ENCODE measurements at places on chromosomes 5 and 9.

GRCh38 chr9:137556069-137556838 is 4.6 kb downstream of the MRPL41 start:
- DNase-seq = no peak

GRCh38 chr5:124663101-124663506 is 83.3 kb downstream of the ZNF608 start:
- no peak for DNase-seq

DNA sequence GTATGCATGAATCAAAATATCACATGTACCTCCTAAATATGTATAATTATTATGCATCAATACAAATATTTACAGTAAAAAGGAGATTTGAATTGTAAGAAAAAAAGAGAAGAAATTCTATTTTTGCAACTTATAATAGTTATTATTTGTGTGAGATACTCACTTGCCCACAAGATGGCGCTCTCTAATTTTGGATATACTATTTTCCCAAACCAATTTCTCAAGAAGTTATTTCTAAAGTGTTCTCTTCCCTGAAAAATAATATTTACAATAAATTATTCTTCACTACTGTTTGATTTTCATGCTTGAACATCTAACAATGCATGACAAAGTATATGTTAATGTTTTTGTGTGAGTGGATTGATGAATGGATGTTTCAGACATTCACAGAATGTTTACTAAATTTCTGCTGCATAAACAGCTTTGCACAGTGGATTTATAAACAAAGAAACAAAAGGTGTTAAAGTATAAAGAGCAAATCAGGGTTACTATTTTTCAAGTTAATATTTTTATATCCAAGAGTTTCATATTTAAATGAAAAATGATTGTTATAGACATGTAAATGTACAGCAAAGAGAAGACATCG is 503.4 kb downstream of the PDE4D start:
- no peak for DNase-seq

GRCh38 chr9:110202232-110202631 is 5.7 kb downstream of the C9orf152 start:
- no peak for DNase-seq

DNA sequence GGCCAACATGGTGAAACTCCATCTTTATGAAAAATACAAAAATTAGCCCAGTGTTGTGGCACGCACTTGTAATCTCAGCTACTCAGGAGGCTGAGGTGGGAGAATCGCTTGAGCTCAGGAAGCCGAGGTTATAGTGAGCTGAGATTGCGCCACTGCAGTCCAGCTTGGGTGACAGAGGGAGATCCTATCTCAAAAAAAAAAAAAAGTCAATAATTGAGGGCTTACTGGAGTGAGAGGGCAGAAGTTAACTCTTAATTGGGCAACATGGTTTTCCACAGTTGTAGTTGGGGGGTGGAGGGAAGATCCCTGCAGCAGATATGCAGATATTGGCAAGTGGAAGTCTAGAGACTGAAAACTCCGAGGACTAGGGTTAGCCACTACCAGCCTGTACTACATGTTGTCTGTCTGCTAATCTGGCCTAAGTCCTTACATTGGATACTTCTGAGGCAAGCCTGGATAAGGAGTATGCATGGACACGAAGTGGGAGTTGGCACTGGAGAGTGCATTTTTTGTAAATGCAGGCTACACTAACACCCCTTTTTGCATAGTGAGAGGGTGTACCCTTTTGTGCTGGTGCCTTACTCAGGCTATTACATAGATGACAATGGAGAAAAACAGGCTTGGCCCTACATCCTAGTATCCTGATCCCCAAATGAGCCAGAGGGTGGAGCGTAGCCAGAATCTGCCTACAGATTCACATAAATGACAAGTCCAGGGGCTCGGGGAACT is 89.0 kb upstream of the NIPBL start:
- DNase-seq = no peak

- DNase-seq = no peak
These were observed 32.3 kb upstream of the WDR38 start for GRCh38 chr9:124820698-124821623.

DNA sequence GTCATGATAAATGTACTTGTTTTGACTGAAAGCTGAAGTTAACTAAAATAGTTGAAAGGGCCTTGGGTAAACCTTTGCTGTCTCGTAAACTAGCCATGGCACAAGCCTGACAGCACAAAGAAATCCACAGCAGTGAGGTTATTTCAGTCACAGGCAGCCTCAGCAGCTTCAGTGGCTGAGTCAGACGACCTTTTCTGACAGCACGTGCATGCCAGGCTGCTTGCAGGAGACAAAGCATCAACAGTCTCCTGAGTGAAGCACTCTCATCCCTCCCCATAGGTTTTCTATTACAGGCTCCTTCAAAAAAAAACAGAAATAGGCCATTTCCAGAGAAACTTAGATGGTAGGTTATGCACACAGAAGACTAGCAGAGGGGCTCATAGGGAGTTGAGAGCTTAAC is 34.6 kb downstream of the OXCT1 start:
- DNase-seq = no peak

GRCh38 chr5:161165998-161166660 is 314.1 kb upstream of the ATP10B start:
- no peak for DNase-seq

DNA sequence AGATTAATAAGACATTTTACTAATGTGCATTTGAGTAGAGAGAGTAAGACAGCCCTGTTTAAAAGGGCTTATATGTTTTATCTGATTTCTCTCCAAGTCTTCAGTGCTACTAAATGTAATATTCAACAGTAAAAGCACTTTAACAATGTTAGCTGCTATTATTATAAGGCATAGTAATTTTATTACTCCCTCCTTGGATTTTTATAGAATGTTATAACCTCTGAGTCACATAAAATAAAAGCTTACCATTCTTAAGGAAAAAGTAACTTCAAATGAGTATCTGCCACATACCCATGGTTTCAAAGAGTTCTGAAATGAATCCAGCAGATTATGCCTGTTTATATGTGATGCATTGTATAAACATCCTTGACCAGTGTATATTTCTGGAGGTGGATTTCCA is 19.0 kb downstream of the SPDL1 start:
- no peak for DNase-seq

Data from stimulated activated CD8-positive, alpha-beta memory T cell treated with anti-CD3 and anti-CD28 coated beads, Interleukin-2, amount 100 ng/mL, for 1 hour (primary cell).